Amniotic epithelial cell (primary cell): ENCODE measurements at places on chromosomes 16 and 17.

DNA sequence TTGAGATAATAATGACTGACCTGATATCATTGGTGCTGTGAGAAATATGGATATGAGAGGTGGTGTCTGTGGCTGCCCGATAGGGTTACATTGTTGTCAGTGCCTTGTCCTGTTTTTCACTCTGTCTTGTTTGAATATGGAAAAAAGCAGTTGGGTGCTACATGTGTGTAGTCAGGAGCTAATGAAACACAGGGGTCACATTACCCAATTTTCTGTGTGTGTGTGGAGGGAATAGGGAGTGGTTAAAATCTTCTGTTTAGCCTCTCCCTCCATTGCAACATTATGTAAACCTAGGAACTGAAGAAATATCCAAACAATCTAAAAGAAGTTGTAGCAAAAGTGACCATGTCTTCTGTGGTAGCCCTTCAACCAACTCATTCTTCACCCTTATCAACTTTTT lies 527.7 kb upstream of the SOX9 start:
- DNase-seq = peak; percentile 3

DNA sequence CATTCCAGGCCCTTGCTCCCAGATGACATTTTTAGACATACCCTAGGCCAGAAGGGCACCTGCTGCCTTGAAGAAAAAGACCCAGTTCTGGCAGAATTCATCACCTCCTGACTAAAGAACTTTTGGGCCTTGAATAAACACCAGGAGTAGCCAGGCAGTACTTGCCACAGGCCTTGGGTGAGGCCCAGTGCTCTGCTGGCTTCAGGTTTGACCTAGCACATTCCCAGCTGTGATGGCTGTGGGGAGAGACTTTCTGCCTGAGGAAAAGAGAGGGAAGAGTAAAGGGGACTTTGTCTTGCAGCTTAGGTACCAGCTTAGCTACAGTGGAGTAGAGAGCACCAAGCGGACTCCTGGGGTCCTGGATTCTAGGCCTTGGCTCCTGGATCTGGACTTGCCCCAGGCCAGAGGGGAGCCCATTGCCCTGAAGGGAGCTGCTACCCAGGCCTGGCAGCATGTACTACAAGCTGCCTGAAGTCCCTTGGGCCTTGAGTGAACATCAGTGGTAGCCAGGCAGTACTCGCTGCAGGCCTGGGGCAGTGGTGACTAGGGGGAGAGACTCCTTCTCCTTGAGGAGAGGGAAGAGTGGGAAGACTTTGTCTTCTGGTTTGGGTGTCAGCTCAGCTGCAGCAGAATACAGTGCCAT lies 44.3 kb downstream of the ABCA8 start:
- no peak for DNase-seq

DNA sequence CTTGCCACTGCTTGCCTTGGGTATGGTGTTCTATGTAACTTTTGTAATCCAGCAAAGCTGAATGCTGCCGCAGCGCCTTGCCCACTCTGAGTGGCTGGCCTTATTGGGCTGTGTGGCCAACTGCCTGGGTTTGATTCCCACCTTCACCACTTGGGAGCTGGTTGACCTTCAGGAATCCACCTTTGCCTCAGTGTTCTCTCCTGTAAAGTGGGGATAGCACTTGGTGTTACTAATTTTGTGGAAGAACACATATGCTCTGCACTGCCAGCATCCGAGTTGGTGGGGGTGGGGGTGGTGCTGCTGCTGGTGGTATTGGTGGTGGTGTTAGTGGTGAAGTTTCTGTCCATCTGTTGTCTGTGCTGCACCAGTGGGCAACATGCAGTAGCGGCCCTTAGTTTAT lies 32.8 kb downstream of the AKAP1 start:
- no peak for DNase-seq

DNA sequence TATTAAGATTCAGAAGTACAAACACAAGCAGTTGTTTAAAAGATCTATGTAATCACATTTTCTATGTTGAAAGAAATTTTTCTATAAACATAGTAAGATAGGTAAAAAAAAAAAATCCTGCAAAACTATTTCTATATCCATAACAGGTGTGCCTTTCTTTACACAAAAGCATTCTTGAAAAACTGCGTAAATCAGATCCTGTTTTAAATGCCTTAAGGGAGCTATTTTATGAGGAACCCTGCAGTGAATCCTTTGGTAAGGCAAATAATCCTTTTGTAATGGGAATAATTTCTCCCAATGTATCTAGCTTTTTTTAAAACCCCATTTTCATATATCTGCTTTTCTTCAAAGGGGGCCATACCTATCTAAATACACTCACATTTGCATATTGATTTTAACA lies 157.3 kb downstream of the AATF start:
- DNase-seq = no peak

DNA sequence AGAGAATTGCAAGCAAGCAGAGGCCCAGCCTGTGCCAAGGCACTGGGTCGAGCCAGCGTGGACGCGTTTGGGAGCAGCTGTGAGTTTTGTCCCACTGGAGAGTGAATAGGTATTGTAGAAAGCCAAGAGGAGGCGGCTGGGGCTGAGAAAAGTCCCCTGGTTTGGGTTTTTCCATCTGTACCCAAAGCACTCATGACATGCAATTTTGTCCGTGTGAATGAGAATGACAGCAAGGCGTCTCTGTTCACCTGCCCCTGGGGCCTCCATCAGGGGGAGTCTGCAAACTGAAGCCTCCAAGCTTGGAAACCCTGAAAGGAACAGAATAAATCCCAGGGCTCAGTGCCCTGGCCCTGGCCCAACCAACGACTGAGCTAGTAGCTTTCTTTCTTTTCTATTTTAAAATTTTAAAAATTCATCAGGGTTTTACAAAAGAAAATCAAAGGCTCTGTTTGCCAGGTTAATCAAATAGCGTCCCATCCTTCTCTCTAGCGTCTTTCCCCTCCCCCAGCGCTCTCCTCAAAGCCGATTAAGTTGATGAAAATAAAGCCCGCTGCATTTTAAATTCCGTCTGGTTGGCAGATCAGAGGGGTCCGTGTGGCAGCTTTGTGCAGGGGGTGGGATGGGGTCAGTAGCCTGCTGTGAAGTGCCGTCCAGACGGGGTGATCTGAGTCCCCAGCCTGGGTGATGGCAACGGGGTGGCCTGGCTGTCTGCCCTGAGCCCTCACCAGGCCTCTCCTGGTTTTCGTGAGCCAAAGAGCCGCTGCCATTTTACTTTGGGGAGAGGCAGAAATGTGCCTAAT lies 171.0 kb downstream of the KATNIP start:
- no peak for DNase-seq

DNA sequence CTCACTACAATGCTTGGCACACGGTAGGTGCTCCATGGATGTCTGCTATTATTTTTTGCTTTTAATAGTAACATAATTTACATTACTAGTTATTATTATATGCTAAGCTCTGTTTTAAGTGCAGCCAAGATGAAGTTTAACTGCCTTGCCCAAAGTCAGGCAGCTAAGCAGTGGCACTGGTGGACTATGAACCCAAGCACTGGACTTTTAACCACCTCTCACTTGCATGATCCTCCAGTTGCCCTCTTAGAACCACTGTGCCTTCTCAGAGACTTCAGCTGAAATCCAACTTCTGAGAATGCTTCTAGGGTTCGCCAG lies 1.5 kb upstream of the ZNF207 start:
- DNase-seq = no peak

GRCh38 chr17:6696906-6697305 lies 16.3 kb downstream of the SLC13A5 start:
- no peak for DNase-seq

- no peak for DNase-seq
These were observed 44.8 kb upstream of the CLEC18B start for GRCh38 chr16:74465851-74466685.

DNA sequence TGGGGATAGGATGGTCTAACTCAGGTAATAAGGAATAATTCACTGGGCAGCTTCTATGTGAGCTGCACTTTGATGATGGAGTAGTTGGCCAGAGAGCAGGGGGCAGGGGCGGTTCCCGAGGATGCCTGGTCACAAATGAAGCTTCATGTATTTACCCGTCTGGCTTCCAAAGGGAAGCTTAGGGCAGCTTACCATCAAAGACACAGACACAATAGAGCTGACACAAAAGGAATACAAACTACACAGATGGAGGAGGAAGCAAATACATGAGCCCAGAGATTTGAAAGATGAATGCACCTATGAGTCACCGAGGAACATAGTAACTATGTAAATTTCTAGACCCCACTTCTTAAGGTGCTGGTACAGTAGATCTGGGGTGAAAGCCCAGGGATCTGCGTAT lies 8.7 kb upstream of the EMP2 start:
- no peak for DNase-seq

DNA sequence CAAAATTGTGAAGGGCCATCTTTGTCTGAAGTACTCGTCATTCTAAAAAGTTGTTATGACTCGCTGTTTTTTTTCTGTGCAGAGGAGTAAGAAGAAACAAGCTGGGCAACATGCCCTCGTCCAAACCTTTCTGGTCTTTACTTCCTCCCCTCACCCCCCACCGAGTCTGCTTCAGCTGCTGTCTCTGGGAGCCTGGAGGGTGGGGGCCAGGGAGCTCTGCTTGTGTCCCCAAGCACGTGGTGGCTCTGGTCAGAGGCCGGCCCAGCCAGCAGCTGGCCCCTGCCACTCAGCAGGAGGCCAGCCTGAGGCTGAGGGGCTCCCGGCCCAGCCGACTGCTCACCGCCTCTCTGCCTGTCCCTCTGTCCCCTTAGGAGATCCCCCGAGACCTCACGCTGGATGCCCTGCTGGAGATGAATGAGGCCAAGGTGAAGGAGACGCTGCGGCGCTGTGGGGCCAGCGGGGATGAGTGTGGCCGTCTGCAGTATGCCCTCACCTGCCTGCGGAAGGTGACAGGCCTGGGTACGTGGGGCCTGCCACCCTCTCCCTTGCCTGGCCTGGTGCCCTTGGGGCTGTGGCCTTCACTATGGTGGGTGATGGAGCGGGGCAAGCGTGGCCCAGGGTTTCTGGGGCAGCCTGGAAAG lies 53.7 kb upstream of the LGALS9 start:
- DNase-seq = peak; percentile 64
